ENCODE measurements at places on chromosomes 2 and 18.

DNA sequence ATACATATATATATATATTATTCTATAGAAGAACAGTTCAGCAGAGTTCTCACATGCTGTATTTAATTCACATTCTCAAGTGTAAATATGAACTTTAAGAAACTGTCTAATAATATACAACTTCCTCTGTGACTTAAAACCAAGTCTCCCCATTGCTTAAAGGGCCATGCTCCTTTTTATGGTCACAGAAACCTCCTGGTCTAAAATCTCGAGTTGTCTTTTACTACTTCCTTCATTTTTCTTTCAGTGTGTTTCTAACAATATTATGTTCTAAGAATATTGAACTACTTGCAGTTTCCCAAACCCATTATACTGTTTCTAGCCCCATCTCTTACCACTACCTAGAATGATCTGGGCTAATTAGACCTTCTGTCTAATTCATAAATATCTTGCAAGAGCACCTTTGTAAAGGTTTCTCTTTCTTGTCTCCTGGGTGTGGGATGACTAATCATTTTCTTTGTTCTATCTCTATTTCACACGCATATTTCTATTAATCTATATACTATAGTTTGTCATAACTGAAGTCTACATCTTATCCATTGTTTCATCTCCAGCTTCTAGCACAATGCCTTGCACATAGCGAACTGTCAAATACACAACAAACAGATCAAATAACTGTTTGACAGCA is 48.8 kb downstream of the ERBB4 start:
- no peak for DNase-seq

DNA sequence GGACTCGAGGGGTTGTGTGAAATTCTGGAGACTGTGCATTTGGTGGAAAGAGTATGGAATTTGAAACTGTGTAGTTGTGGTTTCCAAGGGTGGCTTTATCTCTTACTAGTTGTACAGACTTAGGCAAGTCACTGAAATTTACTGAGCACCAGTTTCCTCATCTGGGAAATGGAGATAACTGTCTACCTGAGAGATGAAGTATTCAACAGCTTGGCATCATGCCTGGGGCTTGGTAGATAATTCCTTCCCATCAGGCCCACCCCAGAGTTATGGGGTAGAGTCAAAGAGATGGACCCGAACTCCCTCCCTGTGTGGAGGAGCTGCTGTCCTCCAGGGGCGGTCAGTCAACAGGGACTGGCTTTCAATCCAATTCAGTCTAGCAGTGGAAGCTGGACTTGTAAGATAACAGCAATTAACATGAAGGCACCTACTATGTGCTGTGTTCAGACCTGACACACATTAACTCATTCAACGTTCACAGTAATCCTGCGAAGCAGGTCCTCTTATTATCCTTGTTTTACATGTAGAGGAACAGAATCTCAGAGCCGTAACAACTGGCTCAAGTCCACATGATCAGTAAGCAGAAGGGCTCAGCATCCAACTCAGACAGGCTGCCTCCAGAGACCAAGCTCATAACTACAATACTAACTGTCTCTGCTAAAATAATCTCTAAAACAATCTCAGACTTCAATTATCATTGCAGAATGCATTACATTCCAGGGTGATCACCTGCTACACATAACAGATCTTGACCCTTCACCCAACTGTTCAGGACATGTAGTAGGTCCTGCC is 432.1 kb downstream of the LPIN1 start:
- DNase-seq: no peak

DNA sequence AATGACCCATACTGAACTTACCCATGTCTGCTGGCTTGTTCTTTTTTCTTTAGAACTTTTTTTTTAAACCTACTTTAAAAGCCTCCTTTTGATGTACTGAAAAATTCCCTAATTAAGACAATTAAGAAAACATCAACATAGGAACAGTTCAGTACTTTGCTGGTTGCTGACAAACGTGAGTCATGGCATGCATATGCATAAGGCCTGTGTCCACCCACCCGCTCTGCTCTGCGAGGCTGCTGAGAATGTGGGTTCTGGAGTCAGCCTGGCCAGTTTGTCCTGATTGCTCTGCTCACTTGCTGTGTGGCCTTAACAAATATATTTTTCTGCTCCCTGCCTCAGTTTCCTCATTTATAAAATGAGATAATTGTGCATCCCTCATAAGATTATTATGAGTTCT is 27.3 kb downstream of the LAMA3 start:
- DNase-seq: no peak

- no peak for DNase-seq
Observed at GRCh38 chr18:33184175-33184574, 256.3 kb downstream of the CCDC178 start.

GRCh38 chr2:36973320-36973719 is 7.0 kb upstream of the STRN start:
- DNase-seq: no peak

DNA sequence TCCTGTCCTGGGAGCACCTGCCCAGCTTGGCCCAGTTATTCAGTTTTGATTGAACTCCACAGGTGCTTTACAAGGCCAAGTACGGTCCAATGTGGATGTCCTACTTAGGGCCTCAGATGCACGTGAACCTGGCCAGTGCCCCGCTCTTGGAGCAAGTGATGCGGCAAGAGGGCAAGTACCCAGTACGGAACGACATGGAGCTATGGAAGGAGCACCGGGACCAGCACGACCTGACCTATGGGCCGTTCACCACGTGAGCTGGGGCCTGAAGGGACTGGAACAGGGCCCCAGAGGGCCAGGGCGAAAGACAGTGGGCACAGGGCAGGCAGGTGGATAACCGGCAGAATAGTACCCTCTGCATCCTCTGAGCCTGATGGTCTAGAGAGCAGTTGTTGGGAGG is 22.1 kb downstream of the PRKAG3 start:
- no peak for DNase-seq

DNA sequence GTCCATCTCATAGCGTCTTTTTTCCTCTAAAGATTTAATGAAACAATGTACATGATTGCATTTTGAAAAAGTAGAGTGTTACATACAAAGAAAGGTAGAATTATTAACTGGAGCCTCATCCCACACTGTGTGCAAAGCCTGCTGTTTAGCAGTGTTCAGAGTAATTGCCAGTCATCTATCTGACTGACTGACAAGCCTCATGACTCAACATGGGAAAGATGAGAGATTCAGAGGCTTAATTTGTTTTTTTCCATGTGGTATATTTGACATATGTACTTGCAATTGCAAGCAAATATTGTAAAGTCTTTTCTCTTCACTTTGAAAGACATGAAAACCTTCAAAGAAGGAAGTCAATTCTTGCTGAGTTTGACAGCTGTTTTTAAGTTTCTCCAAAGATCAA is 14.7 kb downstream of the PCARE start:
- no peak for DNase-seq

DNA sequence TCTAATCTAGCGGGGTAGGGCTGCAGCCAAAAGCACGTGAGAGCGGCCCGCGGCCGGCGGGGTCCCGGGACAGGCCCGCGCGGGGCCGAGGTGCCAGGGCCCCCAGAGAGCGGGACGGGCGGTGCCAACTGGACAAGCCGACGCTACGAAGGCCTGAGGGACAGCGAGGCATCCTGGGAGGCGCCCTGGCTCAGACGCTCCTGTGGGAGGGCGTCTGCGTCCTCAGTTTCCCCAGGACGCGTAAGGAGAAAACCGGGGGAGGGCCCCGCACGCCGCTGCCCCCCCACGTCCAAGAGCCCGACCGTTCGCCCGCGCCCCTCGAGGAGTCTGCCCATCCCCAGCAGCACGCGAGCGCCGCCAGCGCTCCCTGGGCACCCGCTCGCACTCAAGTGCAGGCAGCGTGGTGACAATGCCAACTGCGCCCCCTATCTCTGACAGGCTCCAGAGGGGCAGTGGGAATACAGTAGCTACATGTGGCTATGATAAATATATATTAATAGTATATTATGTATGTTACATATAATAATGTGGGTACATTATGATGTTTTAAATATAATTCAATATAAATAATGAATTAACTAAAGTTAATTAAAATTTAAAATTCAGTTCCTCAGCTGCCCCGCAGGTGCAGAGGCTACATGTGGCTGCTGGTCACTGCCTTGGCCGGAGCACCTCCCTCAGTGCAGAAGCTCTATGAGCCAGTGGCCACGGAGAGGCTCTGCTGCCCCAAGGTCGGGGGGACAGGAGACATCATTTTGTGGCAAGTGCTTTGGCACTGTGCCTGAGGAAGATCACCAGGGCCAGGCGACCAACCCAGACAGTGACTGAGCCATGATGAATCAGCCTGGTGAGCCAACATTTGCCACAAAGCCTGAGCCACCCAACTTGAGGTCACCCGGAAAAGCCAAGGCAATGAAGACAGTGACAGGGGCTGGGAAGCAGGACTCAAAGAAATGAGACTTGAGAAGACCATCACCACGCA is 5.5 kb upstream of the SFT2D3 start:
- peak; percentile 54 for DNase-seq

GRCh38 chr2:153870308-153870707 is 1.4 kb upstream of the GALNT13 start:
- DNase-seq: no peak

- no peak for DNase-seq
Observed at GRCh38 chr2:200128296-200128695, 172.9 kb downstream of the MAIP1 start.

GRCh38 chr2:2743164-2743571 is 412.1 kb upstream of the MYT1L start:
- no peak for DNase-seq

GRCh38 chr2:58137221-58137620 is 90.6 kb downstream of the VRK2 start:
- DNase-seq: no peak

DNA sequence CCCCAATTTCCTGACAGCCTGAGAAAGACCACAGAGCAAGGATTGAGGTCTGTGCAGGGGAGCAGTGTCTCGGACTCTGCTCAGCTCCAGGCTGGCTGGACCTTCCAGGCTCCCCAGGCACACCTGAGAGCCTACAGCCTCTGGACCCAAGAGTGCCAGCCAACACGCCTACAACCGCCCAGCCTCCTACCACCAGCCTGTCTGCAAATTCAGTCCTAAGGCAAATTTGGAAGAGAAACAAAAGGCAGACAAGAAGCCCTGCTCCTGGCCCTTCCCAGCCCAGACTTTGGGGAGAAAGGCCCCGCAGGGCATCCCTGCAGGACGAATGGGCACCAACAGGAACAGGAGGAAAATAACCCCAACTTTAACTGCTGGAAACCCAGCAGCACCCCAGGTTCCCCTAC is 1.9 kb downstream of the HS6ST1 start:
- no peak for DNase-seq

DNA sequence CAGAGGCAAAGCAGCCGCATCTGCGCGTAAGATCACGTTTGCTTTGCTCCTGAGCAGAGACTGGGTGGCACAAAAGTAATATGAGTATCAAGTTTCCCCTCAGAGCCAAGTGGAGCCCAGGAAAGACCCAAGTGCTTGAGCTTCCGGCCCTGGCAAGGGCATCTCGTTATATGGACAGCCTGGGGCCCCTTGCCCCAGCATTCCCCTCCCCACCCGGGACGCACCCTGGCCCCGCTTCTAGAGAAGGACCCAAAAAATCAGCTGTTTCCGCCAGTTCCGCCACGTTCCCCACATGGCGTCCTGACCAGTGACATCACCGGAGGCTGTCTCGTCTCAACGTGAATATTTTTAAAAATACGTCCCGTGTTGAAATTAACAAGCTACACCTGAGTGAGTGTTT is 135.1 kb downstream of the NFATC1 start:
- DNase-seq: no peak

- no peak for DNase-seq
Observed at GRCh38 chr2:173773076-173773475, 192.1 kb downstream of the SP3 start.

GRCh38 chr2:39488450-39488849 is 51.4 kb upstream of the MAP4K3 start:
- no peak for DNase-seq

- no peak for DNase-seq
Observed at GRCh38 chr2:102703748-102704147, 58.1 kb upstream of the TMEM182 start.

DNA sequence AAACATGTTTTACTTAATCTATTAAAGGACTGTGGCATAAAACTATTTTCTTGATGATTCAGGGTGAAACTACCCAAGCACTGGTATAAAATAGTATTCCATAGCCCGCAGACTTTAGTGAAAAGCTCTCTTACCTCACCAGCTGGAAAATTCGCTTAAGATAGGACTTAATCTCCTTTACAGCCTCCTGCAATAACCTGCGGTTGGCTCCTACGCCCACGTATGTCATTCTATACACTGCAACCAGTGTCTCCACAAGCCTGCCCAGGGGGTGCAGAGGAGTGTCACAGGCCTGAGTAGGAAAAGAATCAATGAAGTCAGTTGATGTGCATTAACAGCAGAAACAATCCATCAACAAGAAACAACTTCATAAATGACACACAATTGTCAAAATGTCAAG is 11.3 kb upstream of the MPP4 start:
- no peak for DNase-seq

DNA sequence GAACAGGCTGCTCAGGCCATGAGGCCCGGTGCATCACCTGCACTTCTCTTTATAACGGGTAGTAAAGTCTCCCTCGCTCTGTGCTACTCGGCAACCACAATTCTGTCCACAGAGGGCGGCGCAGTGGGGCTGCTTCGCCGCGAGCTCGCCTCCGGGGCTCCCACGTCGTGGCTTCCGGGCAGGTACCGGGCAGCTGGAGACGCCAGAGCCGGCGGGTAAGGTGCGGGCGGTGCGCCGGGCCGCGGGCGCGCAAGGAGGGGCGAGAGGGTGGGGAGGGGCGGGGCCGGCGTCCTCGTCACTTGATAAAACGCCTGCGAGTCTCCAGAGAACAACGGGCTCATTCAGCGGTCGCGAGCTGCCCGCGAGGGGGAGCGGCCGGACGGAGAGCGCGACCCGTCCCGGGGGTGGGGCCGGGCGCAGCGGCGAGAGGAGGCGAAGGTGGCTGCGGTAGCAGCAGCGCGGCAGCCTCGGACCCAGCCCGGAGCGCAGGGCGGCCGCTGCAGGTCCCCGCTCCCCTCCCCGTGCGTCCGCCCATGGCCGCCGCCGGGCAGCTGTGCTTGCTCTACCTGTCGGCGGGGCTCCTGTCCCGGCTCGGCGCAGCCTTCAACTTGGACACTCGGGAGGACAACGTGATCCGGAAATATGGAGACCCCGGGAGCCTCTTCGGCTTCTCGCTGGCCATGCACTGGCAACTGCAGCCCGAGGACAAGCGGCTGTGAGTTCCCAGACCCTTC is at the start of gene ITGA6:
TSS of gene ITGA6 (plus strand) at position 331 of the 734 bp plus-strand sequence.
- DNase-seq: peak; percentile 79

DNA sequence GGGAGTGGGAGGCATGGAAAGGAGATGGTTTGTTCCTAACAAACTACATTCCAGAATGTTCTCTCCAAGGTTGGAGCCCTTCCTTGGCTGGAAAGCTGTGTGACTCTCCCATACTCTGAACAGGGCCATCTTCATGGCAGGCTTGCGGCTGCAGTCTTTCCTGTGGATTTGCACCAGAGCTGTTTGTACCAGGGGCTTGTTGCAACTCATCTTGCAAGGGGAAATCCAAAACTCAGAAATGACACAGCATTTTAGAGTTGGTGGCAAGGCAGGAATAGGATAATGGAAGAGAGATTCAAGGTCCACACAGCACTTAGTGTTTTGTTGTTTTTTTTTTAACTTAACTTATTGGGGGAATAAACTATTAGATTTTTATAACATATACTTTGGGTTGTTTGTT is 73.7 kb upstream of the ZNF516 start:
- DNase-seq: no peak
